Stimulated activated CD8-positive, alpha-beta memory T cell treated with anti-CD3 and anti-CD28 coated beads, Interleukin-4, amount 100 ng/mL, for 4 hours (primary cell): ENCODE measurements at places on chromosomes 1 and 21.

DNA sequence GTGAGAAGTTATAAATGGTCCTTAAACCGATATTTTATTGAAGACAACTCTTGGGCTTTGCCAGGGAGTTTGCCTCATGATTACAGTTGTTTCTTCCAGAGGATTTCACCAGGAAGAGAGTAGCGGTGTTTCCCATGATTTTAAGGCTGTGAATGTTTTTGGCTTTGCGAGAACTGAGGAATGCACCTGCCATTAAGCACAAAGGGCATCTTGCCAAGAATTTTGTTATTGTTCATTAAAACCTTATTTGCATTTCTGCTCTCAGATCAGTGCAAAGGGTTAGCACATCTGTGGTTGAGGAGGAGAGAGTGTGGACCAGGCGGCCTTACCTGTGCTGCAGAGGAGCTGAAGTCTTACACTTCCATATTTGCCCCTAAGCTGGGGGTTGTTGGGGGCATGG is 13.8 kb downstream of the CNIH3 start:
- DNase-seq, result no peak

GRCh38 chr1:207828485-207829158 is 76.8 kb downstream of the CD46 start:
- no peak for DNase-seq

GRCh38 chr21:28827422-28827821 is 165.3 kb downstream of the LTN1 start:
- no peak for DNase-seq

- DNase-seq, result no peak
Measured at GRCh38 chr1:22344851-22345560, 106.6 kb upstream of the ZBTB40 start.

DNA sequence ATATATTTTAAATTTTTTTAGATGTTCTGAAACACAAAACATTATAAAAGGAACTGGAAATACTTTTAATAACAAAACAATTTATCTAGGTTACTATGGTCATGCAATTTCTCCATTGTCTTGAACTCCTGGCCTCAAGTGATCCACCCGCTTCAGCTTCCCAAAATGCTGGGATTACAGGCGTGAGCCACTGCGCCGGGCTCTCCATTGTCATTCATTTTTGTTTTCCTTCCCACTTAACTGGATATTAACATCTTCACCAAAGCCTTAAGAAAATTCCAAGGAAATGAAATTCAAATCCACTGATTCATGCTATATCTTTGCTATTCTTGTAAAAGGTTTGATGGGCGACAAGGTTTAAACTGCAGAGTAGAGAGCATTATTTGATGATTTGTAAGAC is 279.5 kb upstream of the PKN2 start:
- no peak for DNase-seq

DNA sequence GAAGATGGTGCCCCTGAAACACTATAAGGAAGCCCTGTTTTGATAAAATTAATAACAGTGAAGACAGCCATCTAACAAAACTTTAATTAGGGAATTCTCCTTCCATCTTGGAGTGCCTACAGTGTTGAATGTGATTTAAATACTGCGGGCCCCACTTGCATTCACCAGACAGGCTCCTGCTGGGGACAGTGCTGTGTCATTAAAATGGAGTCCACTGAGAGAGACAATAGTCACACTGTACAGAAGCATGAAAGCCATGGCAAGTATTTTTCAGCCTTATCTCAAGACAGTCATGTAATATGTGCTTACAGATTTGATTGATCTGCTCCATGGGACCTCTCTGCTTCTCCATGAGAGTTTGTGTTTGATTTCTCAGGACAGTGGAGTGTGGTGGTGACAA is 29.7 kb upstream of the ZBTB18 start:
- no peak for DNase-seq

GRCh38 chr1:234768569-234769283 is 158.7 kb upstream of the IRF2BP2 start:
- DNase-seq, result peak; percentile 71

DNA sequence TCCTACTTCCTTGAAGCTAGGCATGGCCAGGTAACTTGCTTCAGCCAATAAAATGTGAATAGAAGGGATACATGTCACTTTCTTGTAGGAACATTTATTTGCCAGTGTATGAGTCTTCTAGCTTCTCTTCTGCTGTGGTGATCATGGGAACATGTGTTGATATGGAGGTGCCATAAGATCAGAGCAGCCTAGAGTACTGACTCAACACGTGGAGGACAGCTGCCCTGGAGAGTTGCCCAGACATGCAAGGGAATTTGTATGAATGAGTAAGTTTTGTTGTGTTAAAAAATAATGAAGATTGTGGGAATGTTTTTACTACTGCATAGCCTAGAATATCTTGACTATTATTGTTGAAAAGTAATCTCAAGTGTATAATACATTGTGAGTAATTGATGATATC is 502.3 kb downstream of the NUF2 start:
- DNase-seq, result no peak

DNA sequence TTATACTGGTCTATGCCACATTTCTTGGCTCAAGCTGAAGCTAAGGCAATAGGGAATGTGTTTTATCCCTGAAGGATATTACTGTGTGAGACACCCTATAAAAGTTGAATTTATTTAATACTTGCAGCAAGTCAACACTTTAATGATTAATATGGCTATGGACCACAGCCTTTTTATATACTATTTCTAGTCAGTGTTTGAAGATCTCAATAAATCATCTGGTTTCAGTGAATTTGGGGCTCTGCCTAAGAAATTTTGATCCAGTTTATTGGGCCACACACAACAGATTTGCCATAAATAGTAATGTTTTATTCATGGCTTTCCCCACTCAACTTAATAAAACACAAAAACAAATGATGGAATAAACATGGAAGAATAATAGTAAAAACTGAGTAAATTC is 698.3 kb downstream of the ADGRL2 start:
- no peak for DNase-seq

- no peak for DNase-seq
Measured at GRCh38 chr21:29914326-29914725, 25.5 kb downstream of the GRIK1 start.

GRCh38 chr1:202323731-202324130 is 18.0 kb downstream of the UBE2T start:
- no peak for DNase-seq

DNA sequence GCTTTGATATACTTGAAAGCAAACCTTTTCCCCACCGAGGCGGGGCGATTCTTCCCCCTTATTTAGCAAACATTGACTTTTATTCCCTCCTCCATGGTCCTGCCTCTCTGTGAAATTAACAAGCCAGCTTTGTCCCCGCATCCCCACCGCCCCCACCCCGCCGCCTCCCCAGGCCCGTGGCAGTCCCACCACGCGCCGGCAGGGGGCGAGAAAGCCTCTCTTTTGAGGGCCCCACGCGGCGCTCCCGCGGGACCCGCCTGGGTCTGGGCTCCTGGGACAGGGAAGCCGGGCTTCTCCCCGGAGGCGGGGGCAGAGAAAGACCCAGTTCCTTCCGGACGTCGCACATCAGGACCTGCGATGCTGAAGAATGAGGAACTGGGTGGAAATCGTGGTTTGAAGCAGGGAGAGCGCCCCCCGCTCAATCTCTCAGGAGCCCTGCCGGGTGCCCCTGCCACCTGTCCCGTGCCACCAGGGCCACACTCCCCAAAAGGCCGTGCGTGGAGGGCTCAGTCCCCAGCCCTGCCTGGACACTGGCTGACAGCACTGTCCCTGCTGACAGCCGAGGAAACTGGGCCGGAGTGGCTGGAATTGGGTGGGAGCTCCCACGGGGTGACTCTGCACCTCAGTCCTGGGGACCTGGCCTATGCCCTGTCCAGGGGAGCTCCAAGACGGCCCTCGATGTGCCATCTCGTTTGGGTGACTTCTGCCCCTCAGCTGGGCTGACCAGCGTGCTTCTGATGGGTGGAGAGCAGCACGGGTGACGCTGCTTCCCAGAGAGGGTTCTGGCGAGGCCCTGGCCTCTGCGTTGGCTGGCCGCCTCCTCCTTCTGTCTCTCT is 8.6 kb upstream of the ACTRT2 start:
- no peak for DNase-seq

GRCh38 chr1:17582124-17582774 is 42.8 kb downstream of the ARHGEF10L start:
- no peak for DNase-seq

DNA sequence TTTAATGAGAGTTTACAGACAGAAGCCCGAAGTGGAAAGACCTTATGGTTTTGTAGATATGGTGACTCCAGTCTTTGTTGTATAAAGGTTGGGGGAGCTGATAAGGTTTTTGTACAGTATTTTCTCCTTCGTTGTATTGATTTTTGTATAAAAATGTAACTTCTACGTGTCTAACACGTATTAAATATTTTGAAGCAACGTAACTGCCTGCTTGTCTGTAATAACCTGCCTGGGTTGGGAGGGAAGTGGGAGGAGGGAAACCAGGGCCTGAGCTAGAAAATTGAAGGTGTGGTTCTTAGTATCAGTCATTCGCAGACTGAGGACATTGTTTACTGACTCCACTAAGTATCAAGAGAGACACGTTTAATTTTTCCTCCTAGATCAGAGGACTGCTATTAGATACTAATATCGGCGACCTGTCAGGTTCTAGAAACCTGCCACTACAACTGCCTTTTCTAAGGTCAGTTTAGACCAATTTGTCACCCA is 2.2 kb downstream of the IER5 start:
- no peak for DNase-seq

- no peak for DNase-seq
Measured at GRCh38 chr1:245717611-245718010, 562.8 kb downstream of the KIF26B start.

DNA sequence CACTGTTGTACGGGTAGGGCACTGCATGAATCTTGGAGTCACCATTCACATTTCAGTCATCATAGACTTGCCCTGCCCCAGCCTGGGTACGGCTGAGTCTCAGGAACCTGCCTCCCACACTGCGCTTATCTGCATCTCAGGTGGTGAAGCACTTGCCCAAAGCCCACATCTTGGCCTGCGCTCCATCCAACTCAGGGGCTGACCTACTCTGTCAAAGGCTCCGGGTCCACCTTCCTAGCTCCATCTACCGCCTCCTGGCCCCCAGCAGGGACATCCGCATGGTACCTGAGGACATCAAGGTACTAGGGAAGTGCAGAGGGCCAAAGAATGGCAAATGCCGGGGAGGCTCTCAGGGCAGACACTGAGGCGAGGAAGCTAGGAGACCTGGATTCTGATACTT is 11.7 kb downstream of the RHOC start:
- DNase-seq, result no peak

GRCh38 chr1:245404952-245405351 is 250.2 kb downstream of the KIF26B start:
- no peak for DNase-seq

DNA sequence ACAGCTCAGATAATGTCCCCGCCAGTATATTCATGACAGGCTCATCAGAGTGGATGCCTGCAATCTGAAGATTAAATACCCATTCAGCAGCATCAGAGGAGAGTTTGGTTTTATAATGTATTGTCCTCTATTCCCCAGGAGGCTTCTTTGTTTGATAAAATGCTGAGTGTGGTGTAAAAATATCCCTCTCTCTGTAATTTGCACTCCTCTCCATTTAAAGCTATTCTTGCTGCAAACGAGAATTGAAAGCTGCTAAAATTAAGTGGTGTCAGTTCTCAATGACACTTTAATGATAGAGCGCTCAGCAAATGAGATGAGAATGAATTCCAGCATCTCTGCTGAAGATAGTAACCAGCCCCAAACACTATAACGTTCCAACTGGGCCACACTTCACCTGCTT is 205.7 kb upstream of the RRP15 start:
- DNase-seq, result no peak

DNA sequence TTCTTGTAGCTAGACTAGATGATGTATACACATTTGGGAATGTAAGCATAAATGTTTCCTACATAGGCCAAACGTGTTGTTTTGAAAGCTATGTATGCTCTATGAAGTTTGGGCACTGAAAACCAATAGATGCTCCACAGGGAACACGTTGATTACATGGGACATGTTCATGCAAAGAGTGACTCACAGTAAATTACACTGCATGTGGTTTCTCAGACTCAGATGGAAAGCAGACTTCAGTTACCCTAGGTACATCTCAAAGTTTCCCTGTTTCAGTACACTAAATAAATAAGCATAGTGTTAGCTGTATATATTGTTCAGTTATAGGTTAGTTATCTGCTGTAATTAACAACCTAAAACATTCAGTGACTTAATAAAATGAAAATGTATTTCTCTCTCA is 301.9 kb upstream of the RUNX1 start:
- DNase-seq, result no peak

- DNase-seq, result no peak
Measured at GRCh38 chr1:34398916-34399275, 222.2 kb downstream of the C1orf94 start.

GRCh38 chr1:117817629-117818028 is 111.8 kb downstream of the GDAP2 start:
- DNase-seq, result no peak

GRCh38 chr1:211639475-211640300 is 35.7 kb downstream of the NEK2 start:
- no peak for DNase-seq

DNA sequence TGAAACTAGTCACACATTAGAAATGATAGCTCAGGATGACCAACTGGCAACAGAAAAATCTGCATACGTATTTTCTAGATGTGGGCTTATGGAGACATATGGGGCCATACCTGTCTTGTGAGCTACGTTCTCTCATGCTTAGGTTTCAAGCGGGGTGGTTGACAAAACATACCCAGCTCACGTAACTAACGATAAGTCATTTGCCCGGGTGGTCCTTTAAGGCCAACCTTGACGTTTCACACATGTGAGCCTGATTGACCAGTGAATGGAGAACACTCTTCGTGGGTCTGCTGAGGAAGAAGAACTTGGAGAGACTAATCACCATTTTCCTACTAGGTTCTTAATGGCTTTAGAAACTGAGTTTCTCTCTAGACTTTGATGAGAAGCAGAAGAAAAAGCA is 13.5 kb upstream of the RCSD1 start:
- no peak for DNase-seq

- peak; percentile 20 for DNase-seq
Measured at GRCh38 chr1:2258996-2259395, 30.9 kb downstream of the SKI start.

DNA sequence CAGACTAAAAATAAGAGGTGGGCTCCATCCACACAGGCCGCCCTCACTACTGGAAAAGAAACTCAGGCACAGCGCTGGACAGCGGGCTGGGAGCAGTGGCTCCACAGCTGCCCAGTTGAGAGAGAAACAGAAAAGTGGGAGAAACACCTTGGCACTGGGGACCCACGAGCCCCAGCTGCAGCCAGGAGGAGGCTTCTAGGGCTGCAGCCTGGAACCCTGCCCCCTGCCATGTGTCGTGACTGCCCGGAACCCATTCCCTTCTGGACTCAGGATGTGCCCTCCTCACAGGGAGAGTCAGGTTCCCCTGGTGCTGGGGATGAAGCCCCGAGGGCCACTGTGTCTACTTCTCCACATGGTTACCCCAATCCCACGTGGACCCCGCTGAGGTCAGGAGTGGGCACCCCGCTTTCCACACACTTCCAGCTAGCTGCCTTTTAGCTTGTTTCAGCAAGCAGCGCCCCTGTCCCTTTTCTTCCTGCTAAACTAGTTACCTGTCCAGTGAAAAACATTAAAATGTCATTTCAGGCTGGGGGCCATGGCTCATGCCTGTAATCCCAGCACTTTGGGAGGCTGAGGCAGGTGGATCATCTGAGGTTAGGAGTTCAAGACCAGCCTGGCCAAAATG is 35.9 kb downstream of the PARP1 start:
- DNase-seq, result no peak
